ENCODE measurements at places on chromosomes 2 and 18.

GRCh38 chr2:191916826-191917225, 69.9 kb upstream of the CAVIN2 start:
- DNase-seq = no peak

DNA sequence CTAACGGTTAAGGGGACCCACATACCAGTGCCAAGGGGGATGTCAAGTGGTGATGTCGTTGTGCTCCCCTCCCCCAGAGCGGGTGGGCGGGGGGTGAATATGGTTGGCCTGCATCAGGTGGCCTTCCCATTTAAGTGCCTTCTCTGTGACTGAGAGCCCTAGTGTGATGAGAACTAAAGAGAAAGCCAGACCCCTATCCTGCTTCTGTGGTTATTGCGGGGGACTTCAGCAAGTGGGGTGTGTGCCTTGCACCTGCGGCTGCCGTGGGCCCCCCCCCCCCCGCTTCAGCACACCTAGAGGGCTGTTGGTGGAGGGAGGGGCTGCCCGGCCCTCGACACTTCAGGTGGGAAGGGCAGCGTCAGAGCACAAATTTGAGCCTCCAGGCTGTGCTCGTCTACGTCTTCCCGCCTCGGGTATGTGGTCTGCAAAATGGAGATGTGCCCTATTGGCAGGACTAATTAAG, 6.1 kb downstream of the CTDSP1 start:
- peak; percentile 46 for DNase-seq

- DNase-seq = no peak
Observed at GRCh38 chr2:60957643-60958042, 59.9 kb upstream of the PEX13 start.

DNA sequence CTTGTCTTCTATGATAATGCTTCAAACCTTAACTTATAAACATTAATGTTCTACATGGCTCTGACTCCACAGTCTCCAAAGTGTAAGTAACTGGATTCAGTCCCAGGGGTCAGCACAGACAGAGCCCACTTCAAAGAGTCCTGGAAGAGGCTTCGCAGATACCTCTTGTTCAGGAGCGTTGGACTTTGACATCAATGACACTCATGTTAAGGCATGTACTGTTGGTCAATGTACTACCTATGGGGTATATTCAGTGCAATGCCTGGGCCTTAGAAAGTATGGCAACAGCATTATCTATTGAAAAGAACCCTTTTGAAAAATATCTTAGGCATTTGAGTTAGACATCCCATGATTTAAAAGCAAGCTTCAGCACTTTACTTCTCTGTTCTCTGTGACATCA, 143.1 kb downstream of the GRB14 start:
- no peak for DNase-seq

GRCh38 chr2:48790407-48791170, 35.1 kb upstream of the LHCGR start:
- DNase-seq = no peak

GRCh38 chr2:105856581-105856980, 111.9 kb downstream of the NCK2 start:
- no peak for DNase-seq

DNA sequence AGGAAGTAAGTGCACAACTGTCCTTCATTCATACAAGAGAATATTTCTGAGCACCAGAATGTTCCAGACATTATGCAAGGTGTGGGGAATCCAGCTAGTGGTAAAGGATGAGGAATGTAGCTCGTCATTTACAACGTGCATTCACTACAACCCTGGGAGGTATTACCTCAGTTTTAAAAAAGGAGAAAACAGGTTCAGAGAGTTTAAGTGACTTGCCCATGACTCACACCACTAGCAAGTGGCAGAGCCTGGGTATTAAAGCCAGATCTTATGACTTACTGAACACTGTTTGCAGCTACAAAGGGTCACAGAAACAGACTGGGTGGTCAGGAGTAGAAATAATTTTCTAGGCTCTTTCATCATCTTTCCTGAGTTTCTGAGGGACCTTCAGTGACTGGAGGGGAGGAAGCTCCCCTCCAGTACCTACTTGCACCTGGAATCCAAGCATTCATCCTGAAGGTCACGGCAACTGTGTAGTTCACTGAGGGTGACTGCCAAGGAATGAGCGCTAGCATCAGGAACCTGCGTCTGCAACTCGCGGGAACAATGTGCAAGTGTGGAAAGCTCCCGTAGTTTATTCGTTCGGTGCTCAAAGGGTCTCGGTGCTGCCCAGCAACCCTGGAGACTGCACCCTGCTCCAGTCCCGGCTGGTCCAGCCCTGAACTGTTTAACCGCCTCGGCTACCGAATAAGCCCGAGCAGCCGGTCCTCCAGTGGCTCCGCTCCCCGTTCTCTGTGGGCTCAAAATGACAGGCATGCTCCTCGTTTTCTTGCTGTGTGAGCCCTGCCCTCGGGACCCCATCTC, 647 bp downstream of the CCDC121 start:
- peak; percentile 10 for DNase-seq

DNA sequence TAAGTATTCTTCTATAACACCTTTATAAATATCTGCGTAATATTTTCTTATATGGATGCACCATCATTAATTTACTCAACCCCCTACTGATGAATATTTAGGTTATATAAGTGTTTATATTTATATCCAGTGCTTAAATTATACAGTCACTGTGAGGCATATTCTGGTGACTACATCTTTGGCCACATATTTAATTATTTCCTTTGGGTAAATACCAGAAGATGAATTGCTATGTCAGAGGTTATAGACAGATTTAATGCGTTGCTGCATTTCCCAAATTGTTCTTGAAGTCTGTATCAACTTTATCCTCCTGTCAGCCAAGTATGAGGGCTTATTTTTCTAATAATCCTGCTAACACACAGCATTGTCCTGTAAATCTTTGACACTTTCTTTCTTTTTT, 18.7 kb downstream of the DYSF start:
- no peak for DNase-seq

GRCh38 chr18:75247611-75248421, 37.2 kb downstream of the TSHZ1 start:
- peak; percentile 49 for DNase-seq

GRCh38 chr18:48932822-48933510, 17.8 kb downstream of the SMAD7 start:
- no peak for DNase-seq

DNA sequence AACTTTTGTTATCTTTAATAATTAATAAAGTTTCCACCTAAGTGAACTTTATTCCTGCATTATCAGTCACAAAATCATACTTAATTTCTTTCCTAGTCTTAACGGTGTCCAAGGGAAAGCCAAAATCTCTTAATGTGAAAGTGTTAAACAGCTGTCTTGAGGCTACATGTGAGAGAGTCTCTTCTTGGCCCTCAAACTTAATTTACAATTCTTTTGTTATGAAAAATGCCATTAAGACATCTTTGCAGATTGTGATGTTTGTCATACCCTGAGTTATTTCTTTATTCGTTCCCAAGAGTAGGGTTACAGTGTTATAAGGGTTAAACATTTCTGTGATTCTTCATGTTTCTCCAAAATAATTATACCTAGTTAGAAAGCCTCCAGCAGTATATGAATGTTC, 64.6 kb downstream of the ANKRD12 start:
- no peak for DNase-seq
